Right hindlimb (tissue), 1 donor: ENCODE measurements at places on chromosomes 7 and 10.

DNA sequence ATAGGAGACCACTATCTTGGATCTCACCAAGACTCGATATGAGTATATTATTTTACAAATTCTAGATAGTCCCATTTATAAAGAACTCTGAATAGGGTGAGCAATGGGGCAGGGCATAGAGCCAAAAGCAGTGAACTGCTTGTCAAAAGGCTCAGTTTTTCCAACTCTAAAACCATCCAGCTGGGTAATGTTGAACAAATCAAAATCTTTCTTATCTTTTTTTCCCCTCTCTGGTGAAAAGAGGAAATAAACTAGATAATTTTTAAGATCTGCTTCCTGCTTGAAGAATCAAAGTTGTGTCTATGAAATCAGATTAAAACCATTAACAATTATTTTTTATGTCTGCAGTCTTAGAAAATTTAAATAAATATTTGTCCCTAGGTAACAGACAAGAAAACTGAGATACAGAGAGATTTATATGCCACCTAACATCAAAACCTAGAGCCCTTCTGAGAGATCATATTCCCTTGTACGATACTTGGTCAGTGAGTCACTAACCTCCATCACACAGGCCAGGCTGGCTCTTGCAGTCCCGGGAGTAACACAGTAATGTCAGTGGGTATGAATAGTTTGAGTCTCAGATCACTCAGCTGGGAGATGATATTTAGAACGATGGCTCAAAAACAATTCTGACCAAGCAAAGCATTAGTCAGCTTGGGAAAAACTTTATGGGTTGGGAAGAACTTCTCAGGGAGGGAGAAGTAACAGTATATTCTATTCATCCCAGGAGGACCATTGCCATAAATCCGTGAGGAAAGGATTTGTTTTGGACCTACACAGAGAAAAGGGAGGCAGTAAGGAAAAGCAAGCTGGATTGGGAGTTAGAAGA, 178.8 kb downstream of the REEP3 start:
- DNase-seq, result no peak

GRCh38 chr10:72790216-72790990, 98.5 kb downstream of the MCU start:
- no peak for DNase-seq

DNA sequence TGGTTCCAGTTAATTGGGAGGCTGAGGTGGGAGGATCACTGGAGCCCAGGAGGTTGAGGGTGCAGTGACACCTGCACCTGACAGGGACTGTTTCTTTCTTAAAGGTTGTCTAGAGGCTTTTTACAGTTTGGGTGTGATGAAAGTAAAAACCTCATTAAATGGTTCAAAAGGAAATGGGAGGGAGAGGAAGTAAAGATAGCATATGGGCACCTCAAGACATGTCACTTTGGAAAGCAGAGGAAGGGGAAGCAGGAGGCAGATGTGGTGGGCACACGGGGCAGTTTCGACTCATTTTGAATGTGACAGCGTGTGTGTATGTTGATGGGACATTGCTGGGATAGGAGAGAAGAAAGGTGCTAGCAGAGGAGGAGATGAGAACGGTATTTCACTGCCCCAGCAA, 203.1 kb downstream of the MLLT10 start:
- DNase-seq, result no peak

GRCh38 chr7:46170021-46170420, 248.9 kb upstream of the IGFBP3 start:
- DNase-seq, result no peak

- DNase-seq, result no peak
Observed at GRCh38 chr10:77565590-77566023, 72.0 kb downstream of the KCNMA1 start.

GRCh38 chr10:7488418-7488829, 77.6 kb upstream of the SFMBT2 start:
- peak; percentile 61 for DNase-seq

GRCh38 chr7:119733127-119733879, 539.7 kb upstream of the KCND2 start:
- DNase-seq, result no peak

GRCh38 chr7:75762350-75762917, 9.6 kb downstream of the CCL26 start:
- no peak for DNase-seq

DNA sequence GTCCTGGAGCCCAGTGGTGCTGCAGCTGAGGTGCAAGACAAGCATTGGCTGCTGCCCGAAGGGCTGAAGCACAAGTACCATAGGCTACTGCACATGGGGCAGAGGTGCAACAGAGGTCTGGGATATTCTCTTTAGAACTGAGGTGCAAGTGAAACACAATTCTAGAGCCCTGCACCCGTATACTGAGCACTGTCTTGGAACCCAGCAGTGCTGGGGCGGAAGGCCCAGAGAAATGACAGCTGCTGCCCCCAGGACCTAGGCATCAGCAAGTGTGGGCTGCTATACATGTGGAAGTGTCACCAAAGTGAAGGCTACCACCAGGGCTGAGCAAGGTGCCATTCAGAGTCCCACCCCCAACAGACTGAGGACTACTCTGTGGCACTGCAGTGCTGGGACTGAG, 393.6 kb upstream of the STEAP1 start:
- no peak for DNase-seq

DNA sequence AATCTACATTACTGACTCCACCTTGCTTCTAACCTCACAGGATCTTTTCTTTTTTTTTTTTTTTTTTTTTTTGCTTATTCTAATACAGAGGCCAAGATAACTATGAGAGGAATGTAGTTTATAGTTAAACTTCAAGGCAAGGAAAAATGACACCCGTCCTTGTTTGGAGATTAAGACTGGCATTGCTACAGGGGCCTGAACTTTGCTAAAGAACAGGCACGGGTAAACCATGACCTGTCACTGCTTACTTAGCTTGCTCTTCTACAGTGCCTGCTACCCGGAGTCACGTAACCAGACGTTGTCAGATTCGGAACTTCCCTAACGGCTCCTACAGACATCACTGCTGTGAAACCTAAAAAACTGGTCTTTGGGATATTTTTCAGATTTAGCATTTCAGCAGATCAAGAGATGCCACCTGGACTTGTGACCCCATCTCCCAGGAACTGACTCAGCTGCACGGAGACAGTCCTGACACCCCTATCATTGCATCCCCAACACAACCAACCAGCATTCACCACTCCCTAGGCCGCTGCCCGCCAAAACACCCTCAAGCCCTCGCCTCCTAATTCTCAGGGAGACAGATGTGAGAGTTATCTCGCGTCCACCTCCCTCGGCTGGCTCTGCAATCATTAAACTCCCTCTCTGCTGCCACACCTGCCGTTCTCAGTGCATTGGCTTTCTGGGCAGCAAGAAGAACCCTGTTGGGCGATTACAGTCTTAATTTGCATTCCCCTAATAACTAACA, 27.5 kb downstream of the MAD1L1 start:
- no peak for DNase-seq

- no peak for DNase-seq
Observed at GRCh38 chr10:72092987-72093386, 4.6 kb upstream of the SPOCK2 start.

- DNase-seq, result no peak
Observed at GRCh38 chr10:28853195-28853594, 175.9 kb downstream of the BAMBI start.

DNA sequence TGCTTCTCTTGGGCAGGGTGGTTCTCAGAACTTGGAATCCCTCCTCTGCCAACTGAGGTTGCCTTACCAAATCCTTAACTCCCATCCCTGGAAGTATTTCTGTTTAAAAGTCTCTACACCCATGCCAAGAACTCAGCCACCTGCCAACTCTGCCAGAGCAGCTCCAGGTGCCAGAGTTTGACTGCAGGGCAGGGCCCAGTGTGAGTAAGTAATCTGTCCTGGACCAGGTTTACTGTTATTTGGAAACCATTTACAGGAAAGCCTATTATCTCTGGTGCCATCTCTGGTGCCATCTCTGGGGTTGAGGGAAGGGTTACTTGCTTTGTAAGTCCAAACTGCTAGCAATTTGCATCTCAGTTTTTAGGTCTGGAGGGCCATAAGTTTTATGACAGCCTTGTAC, 2.5 kb downstream of the TSPAN15 start:
- no peak for DNase-seq

GRCh38 chr7:68964060-68964459, 634.2 kb upstream of the AUTS2 start:
- DNase-seq, result no peak

- DNase-seq, result peak; percentile 84
Observed at GRCh38 chr7:105853931-105854419, 22.4 kb downstream of the ATXN7L1 start.

GRCh38 chr7:155961241-155962190, 149.3 kb upstream of the SHH start:
- no peak for DNase-seq

DNA sequence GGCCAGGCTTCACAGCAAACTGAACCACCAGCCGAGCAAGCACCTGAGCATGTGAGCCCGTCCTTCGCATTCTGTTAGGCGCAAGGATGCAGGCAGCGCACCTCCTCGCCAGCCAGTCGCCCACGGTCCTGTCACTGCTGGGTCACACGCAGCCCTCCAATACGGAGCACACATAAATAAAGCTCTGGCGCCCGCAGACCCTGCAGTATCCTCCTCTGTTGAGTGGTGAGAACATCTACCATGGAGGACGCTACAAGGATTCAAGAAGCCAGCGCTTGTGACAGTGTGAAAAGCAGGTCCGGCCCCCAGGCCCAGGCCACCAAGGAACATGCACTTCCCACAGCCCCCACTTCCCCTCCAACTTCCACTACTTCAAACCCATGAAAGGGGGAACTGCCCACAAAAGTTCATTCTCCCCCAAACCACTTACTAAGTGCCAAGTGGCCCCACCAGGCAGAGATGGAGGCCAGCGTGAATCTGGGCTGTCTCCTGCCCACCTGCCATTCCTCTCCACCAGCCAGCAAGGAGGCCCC, 34.8 kb downstream of the VOPP1 start:
- no peak for DNase-seq
